Stimulated activated CD4-positive, alpha-beta T cell treated with anti-CD3 and anti-CD28 coated beads, Interleukin-4, amount 100 ng/mL, for 4 hours (primary cell): ENCODE measurements at places on chromosomes 12 and 14.

DNA sequence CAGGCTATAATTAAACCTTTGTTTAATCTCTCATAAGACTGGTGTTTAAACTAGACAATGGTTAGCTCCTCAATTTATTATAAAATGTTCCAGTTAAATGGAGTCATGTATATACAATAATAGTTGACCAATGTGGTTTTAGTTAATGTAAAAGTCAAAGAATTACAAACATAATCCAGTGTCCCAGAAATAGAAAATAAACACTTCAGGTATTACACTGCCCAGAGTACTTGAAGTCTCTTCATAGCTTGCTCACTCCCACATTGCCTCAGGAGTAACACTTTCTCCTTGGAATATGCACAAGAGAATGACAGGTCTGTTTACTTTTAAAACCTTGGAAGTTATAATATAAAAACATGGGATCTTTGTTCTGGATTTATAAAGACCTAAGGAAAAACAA lies 60.5 kb downstream of the SLC38A1 start:
- DNase-seq: no peak

DNA sequence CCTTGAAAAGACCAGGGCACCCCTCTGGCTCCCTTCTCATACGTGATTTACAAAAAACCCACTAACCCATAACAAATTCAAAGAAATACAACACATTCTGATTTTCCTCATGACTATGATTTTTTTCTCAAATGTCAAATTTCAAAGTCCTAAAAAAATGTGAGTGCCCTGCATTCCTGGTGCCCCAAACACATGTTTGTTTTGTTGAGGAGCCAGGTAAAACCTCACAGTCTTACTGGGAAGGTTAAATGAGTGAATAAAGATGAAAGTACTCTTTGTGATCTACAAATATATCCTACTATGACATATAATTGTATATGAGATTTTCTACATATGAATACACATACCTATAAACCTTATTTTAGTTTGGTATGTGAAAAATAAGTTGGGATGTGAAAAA lies 30.7 kb downstream of the TPH2 start:
- DNase-seq: no peak

- DNase-seq: no peak
These were observed 136.3 kb upstream of the PZP start for GRCh38 chr12:9344541-9344940.

DNA sequence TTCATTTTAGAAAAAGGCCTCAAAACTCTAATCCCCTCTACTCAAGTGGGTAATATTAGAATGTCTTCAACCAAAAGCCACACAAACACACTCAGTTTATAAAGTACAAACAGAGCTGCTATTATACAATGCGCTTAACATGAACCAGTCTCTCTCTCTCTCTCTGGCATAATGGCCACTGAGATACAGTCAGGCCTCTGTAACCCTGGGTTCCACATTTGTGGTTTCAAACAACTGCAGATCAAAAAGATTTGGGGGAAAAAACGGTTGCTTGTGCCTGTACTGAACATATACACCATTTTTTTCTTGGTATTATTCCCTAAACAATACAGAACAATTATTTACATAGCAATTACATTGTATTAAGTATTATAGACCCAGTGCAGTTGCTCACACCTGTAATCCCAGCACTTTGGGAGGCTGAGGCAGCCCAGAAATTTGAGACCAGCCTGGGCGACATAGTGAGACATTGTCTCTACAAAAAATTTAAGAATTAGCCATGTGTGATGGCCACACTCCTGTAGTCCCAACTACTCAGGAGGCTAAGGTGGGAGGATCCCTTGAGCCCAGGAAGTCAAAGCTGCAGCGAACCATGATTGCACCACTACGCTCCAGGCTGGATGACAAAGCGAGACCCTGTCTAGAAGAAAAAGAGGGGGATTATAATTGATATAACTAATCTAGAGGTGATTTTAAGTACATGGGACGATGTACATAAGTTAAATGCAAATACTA lies 5.6 kb downstream of the SLC11A2 start:
- no peak for DNase-seq

DNA sequence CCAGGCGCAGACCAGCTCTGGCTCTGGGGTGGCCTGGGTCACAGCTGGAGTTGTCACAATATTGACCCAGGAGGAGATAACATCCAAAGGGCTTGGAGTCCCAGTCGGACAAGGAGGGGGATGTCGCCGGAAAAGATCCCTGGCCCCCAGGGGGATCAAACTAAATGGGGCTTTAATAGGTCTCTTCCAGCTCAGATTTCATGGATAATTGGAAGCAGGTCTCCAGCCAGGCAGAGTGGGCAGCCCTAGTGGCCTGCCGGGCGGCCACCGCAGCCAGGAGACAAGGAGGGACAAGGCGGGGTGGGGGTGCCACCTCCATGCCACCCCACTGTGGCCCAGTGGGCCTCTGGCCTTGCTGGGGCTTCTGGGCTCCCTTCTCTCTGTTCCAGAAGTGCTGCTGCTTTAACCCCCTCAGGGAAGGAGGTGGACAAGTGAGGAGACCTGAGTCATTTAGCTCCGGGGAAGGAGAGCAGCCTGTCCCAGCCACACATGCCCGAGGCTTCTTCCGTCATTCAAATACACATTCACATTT lies 23.1 kb upstream of the PGF start:
- DNase-seq: no peak

GRCh38 chr14:93747102-93747501 lies 41.2 kb downstream of the PRIMA1 start:
- DNase-seq: no peak

GRCh38 chr12:52522346-52523011 lies 2.3 kb upstream of the KRT5 start:
- no peak for DNase-seq

GRCh38 chr12:89878950-89879349 lies 170.3 kb upstream of the ATP2B1 start:
- no peak for DNase-seq

GRCh38 chr12:3016191-3016590 lies 57.0 kb downstream of the TEAD4 start:
- no peak for DNase-seq

DNA sequence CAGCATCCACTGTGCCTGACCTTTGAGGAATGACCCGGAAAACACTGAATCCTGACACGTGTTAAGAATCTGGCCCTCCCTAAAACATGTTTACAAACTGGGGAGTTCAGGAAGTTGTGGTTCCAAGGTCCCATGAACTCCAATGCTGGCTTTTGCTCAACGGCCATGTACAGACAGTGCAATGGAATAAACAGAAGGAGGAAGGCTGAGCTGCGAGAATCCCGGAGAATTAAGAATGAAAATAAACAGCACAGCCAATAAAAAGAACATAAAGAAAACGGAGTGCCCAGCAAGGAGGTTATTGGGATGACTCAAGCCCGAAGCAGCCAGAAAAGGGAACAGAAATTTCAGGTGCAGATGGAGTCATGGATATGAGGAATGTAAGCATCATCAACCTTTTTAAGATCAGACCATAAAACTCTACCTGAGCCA lies 32.3 kb downstream of the BCL11B start:
- DNase-seq: no peak

GRCh38 chr12:57893431-57894353 lies 47.2 kb upstream of the CTDSP2 start:
- no peak for DNase-seq

GRCh38 chr14:83960832-83961512 lies 1569.0 kb upstream of the FLRT2 start:
- no peak for DNase-seq

DNA sequence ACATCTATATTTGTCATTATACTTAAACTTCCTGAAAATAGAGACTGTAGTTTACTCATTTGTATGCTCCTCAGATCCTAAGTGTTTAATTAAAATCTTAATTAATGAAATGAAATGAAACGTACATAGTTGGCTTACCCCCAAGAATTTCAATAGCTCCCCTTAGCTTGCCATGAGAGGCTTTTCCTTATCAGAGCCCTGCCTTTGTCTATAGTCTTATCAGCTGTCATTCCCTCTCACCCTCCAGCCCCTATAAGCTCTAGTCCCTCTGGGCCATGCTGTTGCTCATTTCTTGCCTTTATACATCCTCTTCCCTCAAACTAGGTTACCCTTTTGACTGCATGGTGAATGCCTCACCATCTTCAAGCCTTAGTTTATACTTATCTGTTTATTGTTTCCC lies 1.1 kb upstream of the RTRAF start:
- DNase-seq: no peak

- DNase-seq: no peak
These were observed 1212.9 kb downstream of the BCL11B start for GRCh38 chr14:98059106-98059505.

GRCh38 chr14:21168055-21168454 lies 12.2 kb upstream of the OR5AU1 start:
- no peak for DNase-seq

DNA sequence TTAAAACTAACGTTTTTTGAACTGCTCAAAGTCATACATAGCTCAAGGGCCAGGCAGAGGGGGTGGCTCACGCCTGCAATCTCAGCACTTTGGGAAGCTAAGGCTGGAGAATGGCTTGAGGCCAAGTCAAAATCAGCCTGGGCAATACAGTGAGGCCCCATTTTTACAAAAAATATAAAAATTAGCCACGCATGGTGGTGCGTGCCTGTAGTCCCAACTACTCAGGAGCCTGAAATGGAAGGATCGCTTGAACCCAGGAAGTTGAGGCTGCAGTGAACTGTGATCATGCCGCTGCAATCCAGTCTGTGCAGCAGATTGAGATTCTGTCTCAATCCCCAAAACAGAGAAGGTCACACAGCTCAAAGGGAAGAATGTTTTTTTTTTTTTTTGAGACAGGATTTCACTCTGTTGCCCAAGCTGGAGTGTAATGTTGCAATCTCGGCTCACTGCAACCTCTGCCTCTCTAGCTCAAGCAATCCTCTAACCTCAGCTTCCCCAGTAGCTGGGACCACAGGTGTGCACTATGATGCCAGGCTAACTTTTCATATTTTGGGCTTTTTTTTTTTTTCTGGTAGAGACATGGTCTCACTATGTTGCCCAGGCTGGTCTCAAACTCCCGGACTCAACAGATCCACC lies 2.9 kb downstream of the RBM23 start:
- DNase-seq: no peak

- DNase-seq: no peak
These were observed 27.5 kb downstream of the RAP1B start for GRCh38 chr12:68638171-68638570.
